Heart left ventricle (tissue), 16 donors: ENCODE measurements at places on chromosomes 13 and 19. TPM values are rescaled to one million over a fixed set of nuclear protein-coding genes. Genes with fewer than 3 reads are reported as not detected.

DNA sequence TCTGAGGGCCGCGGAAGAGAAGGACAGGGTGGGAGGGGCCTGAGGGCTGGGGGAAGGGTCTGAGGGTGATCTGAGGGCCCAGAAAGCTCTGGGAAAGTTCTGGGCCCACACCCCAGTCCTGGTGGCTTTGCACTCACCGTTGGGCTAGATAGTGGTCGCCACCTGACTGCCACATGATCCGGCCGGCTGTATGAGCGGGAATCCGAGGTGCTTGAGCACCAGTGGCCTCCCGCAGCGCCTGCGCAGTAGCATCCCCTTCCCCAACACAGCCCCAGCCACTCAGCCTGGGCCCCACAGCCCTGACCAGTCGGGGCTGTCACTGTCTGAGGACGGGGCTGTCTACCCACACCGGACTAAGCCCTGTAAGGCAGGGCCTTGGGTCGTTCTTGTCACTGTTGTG lies 15.0 kb downstream of the PRODH2 start:
- H3K36me3 ChIP-seq, result no peaks in the 10 kb centered on the region
- no peak for DNase-seq
- no peaks in the 10 kb centered on the region for H3K4me1 ChIP-seq
- no peak overlapping the region for H3K4me3 ChIP-seq
- H3K27me3 ChIP-seq, result peaks cover 52% of the 10 kb centered on the region

DNA sequence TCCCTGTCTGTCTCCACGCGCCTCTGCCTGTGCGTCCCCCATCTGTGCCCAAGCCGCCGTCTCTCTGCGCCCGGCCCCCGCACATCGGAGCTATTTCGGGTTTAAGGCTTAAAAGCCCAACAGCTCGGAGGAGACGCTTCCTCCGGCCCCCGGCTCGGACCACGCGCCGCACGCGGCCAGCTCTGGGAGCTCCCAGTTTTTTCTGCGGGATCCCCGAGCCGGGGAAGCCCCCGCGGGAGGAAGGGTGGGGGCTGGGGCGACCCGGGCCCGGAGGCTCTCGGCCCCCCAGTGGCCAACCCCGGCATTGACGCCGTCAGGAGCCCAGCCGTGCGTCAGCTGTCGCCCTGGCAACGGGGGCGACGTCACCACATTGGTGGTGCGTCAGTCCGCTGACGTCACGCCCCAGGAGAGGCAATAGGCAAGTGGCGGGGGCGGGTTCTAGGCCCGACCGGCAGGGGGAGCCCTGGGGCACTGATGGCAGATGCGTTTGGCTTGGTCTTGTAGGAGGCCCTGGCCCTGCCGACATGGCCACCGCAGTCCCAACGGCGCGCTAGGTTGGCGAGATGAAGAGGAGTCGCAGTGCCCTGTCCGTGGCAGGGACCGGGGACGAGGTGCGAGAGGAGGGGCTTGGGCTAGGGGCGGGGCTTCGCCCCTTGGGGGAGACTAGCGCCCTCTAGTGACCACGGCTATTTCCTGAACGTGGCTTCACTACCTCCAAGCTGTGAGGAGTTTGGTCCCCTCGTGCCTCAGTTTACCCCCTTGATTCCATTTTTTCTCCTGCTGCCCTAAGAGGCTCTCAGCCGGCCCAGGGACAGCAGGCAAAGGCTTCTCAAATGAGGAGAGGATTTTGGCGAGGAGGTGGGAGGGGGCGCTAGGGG lies 3.7 kb upstream of the PDE4A start:
- H3K27ac ChIP-seq, result peak overlapping the region; percentile 50
- peak overlapping the region; percentile 43 for H3K4me3 ChIP-seq
- no peaks in the 10 kb centered on the region for H3K36me3 ChIP-seq

DNA sequence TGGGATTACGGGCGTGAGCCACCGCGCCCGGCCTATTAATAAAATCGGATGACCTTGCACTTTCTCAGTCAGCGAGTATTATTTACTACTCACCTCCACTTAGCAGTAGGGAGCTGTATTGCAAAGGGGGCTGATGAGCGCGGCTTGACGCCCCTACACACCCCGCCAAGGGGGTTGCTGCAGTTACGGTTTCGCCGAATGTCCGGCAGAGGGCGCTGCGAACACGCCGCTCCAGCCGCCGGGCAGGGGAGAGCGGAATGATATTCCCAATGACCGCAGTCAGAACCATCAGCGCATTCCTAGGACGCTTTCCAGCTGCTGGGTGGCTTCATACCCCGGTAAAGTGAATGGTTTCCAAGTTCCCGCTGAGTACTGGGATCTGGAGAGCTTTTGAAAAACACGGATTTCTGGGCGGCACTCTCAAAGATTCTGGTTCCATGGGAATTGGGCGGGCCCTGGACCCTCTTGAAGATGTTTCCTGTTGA lies 30.0 kb upstream of the TPT1 start:
- H3K27ac ChIP-seq, result no peak overlapping the region
- peak overlapping the region; percentile 21 for H3K4me3 ChIP-seq
- no peaks in the 10 kb centered on the region for H3K36me3 ChIP-seq
- H3K27me3 ChIP-seq, result no peaks in the 10 kb centered on the region
- H3K4me1 ChIP-seq, result peaks cover 26% of the 10 kb centered on the region

DNA sequence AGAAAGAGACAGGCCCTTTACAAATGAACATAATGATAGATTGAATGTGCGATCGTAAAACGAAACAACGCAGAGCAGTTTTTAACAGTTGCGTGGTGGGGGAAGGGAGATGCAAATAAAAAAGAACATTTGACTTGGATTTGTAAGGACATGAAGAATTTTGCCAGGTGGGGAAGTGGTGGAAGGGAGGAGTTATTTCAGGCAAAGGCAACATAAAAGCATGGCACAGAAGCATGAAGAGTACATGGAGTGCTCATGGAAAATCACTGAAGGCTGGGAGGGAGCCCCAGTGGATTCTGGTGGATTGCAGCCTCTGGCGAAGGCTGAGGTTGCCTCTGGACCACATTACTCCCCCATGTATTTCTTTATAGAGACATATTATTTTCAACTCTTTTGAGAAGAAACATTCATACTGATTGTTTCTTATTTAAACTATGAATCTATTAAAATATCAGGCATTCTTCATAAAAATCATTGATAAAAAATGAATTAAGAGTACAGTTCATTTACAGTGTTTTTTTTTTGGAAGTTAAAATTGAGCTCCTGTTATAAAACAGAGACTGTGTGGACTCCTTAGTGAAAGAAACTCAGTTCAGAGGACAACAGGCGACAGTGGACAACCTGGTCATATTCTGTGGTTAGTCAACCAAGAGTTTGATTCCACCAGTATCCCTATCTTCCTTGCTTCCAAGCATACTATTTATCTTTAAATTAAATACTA lies 57.5 kb downstream of the STARD13 start:
- H3K4me1 ChIP-seq, result peaks cover 56% of the 10 kb centered on the region
- no peak overlapping the region for H3K4me3 ChIP-seq
- no peaks in the 10 kb centered on the region for H3K36me3 ChIP-seq

GRCh38 chr19:6250909-6251308 lies 28.9 kb downstream of the MLLT1 start:
- no peaks in the 10 kb centered on the region for H3K27me3 ChIP-seq
- no peaks in the 10 kb centered on the region for H3K36me3 ChIP-seq
- no peak for DNase-seq
- no peak overlapping the region for H3K4me3 ChIP-seq
- H3K27ac ChIP-seq, result no peak overlapping the region

DNA sequence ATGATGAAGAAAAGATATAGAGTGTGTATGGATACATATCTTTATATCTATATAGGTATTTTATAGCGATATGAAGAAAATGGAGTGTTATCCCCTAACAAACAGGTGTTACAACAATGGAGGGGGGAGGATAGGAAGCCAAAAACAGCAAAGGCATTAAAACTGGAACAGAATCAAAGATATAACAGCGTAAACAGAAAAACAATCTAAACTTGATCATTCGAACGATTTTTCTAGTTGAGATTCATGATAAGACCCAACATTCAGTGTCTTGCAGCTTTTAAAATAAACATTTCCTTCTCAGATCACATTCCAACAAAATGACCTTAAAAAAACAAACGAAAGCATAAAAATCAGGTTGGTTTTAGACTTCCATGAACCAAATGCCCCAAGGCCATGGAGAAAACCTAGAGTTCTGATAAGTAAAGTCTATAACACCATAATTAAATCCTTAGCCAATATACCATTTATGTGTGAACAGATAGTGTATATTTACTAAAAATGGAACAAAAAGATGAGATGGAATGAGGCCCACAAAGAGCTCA lies 55.7 kb downstream of the CAB39L start:
- DNase-seq, result no peak
- no peak overlapping the region for H3K27ac ChIP-seq
- no peaks in the 10 kb centered on the region for H3K27me3 ChIP-seq
- H3K4me3 ChIP-seq, result no peak overlapping the region

GRCh38 chr19:35868823-35869326 lies 501 bp downstream of the APLP1 start:
- H3K27me3 ChIP-seq, result peaks cover 16% of the 10 kb centered on the region
- no peak overlapping the region for H3K27ac ChIP-seq
- H3K4me3 ChIP-seq, result peak overlapping the region; percentile 55
- peaks cover 16% of the 10 kb centered on the region for H3K4me1 ChIP-seq
- DNase-seq, result no peak
- no peaks in the 10 kb centered on the region for H3K36me3 ChIP-seq

DNA sequence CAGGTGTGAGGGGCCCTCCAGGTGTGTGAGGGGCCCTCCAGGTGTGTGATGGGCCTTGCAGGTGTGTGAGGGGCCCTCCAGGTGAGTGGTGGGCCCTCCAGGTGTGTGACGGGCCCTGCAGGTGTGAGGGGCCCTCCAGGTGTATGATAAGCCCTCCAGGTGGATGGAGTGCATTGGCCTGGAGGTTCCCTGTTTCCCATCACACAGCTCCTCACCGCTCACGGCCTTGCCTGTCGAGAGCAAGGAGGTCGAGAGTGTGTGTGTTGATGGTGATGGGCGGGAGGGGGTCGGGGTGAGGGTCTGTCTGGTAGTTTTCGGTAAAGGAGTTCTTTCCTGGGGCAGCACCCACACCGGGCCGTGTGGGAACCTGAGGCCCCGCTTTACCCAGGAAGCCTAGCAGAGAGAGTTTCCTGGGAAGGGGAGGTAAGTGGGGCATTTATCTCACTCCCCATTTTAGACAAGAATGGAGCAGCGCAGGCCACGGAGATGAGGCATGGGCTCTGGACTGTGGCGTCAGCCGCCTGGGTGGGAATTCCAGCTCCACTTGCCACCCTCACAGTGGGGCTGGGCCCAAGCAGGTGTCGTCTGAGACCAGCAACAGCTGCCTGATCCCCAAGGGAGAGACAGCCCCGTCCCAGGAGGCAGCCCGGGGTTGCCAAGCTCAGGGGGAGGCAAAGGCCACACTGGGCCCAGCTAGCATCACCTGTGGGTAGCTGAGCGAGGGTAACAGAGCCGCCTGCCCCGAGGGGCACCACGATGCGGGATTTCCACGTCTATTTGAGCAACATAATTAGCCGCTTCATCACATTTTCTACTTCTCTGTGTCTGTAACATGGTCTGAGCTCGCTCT lies 10.9 kb upstream of the GAS6 start:
- H3K27me3 ChIP-seq, result no peaks in the 10 kb centered on the region
- no peak for DNase-seq
- H3K4me3 ChIP-seq, result no peak overlapping the region
- H3K4me1 ChIP-seq, result peaks cover 16% of the 10 kb centered on the region
- no peak overlapping the region for H3K27ac ChIP-seq

- peak; percentile 64 for DNase-seq
- peaks cover 8% of the 10 kb centered on the region for H3K4me1 ChIP-seq
- H3K27me3 ChIP-seq, result no peaks in the 10 kb centered on the region
Measured at GRCh38 chr19:52343548-52343947, 7.5 kb downstream of the ZNF610 start.

DNA sequence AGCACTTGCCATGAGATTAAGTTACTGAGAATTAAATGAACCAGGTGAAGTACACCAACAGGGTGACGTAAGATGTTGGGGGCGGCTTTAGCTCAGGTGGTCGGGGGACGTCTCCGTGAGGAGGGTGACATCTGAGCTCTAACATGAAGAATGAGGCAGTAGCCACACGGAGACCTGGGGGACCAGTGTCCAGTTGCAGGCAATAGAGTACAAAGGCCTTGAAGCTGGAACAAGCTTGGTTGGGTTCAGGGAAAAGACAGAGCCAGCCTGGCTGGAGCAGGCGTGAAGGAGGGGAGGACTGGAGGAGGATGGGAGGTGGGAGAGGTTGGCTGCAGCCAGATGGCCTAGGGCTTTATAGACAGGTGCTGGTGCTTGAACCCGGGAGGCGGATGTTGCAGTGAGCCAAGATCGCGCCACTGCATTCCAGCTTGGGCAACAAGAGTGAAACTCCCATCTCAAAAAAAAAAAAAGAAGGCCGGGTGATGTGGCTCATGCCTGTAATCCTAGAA lies 1.6 kb downstream of the SPINT2 start:
- H3K4me3 ChIP-seq, result no peak overlapping the region
- H3K36me3 ChIP-seq, result no peaks in the 10 kb centered on the region
- no peak overlapping the region for H3K27ac ChIP-seq
- H3K4me1 ChIP-seq, result peaks cover 13% of the 10 kb centered on the region
- DNase-seq, result no peak

GRCh38 chr13:99050983-99051488 lies 73.2 kb upstream of the DOCK9 start:
- H3K27me3 ChIP-seq, result no peaks in the 10 kb centered on the region
- peaks cover 33% of the 10 kb centered on the region for H3K4me1 ChIP-seq
- DNase-seq, result no peak
- no peak overlapping the region for H3K27ac ChIP-seq

DNA sequence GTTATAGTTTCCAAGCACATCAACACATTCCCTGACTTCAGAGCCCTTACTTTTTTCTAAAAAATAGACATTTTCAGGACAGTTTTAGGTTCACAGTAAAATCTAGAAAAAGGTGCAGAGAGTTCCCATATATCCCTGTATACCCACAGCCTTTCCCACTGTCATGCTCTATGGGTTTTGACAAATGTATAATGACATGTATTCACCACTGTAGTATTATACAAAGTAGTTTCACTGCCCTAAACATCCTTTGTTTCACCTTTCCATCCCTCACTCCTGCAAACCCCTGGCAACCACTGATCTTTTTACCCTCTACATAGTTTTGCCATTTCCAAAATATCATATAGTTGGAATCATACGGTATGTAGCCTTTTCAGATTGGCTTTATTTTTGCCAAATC lies 15.6 kb downstream of the NAA16 start:
- H3K4me1 ChIP-seq, result no peaks in the 10 kb centered on the region
- DNase-seq, result no peak
- no peaks in the 10 kb centered on the region for H3K27me3 ChIP-seq
- peaks cover 18% of the 10 kb centered on the region for H3K36me3 ChIP-seq
- no peak overlapping the region for H3K4me3 ChIP-seq

GRCh38 chr19:36460046-36460445 lies 29.3 kb downstream of the ZNF566 start:
- no peak overlapping the region for H3K27ac ChIP-seq
- peaks cover 8% of the 10 kb centered on the region for H3K36me3 ChIP-seq
- no peak overlapping the region for H3K4me3 ChIP-seq
- H3K4me1 ChIP-seq, result no peaks in the 10 kb centered on the region
- no peak for DNase-seq

RANBP3 gene
- total RNA-seq, result 67.7 TPM

DENND1C gene
- total RNA-seq, result 0.67 TPM

FGF9 gene
- 7.1 TPM for total RNA-seq

CERS1 gene
- 2.1 TPM for total RNA-seq

TICAM1 gene
- total RNA-seq, result 5.4 TPM
